ENCODE measurements at places on chromosomes 4 and X.

- no peak for DNase-seq
Measured at GRCh38 chr4:153668647-153669046, 15.4 kb upstream of the TLR2 start.

GRCh38 chr4:137015426-137016409 lies 516.6 kb downstream of the PCDH18 start:
- no peak for DNase-seq

DNA sequence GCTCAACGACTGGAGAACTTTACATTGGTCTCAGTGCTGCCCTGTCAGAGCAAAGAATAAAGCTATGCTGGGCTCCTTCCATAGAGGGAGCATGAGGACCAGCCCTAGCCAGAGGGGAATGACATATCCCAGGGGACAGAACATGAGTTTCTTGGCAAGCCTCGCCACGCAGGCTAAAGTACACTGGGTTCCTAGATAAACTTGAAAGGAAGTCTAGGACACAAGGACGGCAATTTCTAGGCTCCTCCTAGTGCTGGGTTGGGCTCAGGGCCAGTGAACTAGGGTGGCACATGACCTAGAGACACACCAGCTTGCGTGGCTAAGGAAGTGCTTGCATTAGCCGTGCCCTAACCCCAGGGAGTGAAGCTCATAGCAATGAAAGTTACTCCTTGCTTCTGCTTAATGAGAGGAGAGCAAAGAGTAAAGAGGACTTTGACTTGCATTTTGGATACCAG lies 141.0 kb downstream of the MAB21L2 start:
- no peak for DNase-seq

GRCh38 chr4:38819569-38819968 lies 15.0 kb upstream of the TLR1 start:
- no peak for DNase-seq

DNA sequence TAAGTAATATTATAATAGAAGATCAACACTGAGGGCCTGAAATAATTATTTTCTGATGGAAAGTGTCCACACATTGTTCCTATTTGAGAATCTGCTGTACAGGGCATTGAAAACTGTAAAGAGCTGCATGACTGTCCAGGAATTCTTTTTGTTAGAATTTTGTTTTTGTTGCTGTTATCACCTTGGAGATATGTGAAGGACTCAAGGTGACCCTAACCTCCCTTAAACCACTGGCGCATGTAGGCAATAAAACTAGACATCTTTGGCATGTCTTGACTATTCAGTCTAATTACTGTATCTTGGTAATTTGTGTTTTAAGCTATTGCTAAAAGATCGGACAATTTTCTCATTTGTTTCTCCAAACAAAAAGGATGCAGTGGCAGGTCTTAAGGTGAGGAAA lies 55.5 kb upstream of the SMIM10 start:
- no peak for DNase-seq

GRCh38 chr4:78627046-78627965 lies 75.7 kb downstream of the ANXA3 start:
- no peak for DNase-seq

DNA sequence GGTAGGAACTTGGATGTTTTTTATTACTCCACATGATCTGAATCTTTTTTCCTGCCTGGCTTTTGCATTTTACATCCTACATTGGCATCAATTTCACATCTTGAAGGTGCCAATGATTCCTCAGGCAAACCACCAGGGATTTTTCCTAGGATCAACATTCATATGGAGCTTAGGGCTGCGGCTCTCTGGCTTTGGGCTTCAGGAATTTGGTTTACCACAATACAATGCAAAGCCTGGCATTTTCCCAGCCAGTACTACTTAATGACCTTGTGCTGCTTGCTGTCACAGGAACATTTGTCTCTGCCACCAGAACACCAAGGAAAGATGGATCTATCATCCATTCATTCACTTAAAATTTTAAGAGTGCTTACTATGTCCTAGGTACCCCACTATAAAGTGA lies 180.7 kb downstream of the PDGFC start:
- no peak for DNase-seq

- DNase-seq, result no peak
Measured at GRCh38 chrX:69366183-69366582, 137.9 kb upstream of the NALF2 start.

- DNase-seq, result no peak
Measured at GRCh38 chrX:108412783-108413182, 25.4 kb downstream of the COL4A6 start.

DNA sequence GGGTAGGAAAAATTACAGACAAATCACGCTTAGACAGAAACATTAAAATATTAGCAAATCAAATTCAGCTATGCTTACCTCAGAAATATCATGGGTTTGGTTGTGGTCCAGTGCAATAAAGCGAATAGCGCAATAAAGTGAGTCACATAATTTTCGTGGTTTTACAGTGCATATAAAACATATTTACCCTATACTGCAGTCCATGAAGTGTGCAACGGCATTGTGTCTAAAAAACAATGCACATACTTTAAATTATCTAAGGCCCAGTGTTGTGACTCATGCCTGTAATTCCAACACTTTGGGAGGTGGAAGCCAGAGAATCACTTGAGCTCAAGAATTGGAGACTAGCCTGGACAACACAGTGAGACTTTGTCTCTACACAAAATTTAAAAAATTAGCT lies 195.7 kb upstream of the IL1RAPL1 start:
- DNase-seq, result no peak

DNA sequence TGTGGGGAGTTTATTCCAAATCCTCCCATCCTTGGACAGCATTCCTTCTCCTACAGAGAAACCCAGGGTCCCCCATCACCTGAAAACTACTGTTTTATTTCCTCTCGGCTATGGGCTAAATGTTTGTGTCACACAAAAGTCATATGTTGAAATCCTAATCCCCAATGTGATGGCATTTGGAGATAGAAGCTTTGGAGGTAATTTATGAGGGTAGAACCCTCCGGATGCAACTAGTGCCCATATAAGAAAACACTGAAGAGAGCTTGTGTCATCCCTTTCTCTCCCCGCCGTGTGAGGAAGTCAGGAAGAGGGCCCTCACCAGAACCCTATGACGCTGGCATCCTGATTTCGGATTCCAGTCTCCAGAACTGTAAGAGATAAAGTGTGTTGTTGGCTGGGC lies 127.8 kb upstream of the NOCT start:
- DNase-seq, result no peak

GRCh38 chrX:72037601-72038000 lies 94.1 kb downstream of the RTL5 start:
- DNase-seq, result no peak

DNA sequence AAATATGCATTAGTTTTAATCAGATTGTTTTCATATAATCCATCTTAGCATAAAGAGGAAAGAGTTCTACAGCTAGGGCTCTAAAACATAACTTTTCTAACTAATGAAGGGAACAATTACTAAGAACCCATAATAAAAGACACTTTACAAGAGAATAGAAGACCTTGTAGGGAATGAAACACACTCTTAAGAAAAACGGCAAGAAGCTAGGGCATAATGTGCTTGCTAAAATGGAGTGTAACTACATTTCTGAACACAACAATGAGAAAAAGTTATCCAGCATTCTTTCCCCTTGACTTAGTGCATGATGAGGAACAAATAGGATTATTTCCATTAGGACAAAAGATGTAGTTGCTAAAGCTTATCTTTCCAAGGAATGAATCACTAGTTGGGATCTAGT lies 54.6 kb downstream of the ARHGAP6 start:
- DNase-seq, result no peak

GRCh38 chr4:168849997-168850396 lies 160.1 kb downstream of the CBR4 start:
- DNase-seq, result no peak

DNA sequence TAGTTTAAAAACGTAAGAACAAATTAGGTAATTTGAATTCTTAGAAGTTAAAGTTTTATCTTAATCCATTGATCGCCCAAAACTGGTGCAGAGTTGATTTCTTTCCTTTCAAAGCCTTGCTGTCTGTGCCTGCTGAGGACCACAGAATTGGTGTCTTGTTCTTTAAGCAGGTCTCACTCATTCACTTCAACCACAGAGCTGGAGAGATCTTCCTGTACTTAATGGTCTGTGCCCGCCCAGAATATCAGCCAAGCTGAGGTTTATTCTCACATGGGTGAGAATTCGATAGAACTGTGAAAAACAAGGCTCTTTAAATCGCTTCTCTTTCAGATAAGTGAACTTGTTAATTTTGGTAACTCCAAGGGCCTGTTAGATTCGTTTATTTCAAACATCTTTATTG lies 31.6 kb downstream of the DCUN1D4 start:
- no peak for DNase-seq

GRCh38 chrX:41796577-41796976 lies 72.6 kb downstream of the GPR82 start:
- no peak for DNase-seq

DNA sequence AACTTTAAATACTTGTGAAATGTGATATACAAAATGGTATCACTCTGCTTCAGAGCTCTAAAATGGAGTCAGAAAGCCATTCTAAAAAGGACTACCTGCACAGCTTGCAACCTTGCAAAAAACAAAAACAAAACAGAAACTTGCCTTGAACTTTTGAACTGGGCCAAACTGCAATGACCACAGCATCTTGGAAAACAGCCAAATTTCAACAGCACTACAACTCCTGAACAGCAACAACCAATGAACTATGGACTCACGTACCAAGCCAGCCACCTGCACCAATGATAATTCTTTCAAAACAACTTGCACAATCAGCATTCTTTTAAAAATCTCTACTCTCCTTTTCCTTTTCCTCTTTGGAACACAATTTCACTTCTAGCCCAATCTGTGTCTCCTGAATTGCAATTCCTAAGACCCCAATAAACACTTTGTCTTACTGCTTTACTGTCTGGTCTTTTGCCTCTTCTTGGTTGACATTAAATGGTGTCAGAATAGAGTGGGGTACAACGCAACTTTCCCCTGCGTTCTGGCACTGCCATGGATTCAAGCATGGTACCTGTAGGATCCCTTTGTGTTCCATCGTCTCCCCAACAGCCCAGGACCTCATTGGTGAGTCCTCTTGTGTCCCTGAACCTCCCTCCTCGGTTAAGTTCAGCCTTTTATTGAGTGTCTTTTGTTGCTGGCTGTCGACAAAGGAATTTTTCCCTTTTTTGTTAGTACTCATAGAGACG lies 35.7 kb upstream of the FMR1 start:
- no peak for DNase-seq

- peak; percentile 48 for DNase-seq
Measured at GRCh38 chr4:102817021-102817605, 10.2 kb downstream of the UBE2D3 start.

DNA sequence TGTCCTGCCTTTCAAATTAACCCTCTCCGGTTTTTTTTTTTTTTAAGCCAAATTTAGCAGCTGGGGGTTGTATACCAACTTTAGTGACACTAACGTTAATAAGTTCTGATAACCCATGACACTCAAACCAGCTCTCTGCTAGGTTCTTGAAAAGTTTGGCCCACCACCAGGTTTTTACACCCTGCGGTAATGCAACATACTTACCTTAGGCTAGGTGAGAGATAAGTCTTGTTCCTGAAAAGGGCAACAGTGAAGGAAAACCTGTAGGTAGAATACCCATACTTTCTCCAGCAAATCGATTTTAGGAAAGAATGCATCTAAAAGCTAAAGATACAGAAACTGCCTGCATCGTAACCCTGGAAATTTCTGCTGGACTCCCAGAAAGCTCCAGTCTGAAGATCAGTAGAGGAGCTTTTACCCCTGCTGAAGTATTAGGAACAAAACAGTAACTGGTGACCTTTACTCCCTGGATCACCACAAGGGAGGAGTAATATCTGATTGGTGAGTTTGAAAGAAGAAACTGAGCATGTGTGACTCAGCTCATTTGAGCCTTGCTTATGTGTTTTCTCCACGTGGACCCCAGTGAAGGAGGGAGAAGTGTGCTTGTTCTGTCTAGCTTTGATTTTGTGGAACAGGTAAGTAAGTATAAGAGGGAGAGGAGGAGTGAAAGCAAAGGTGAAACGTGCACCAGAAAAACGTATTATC lies 34.4 kb upstream of the COX18 start:
- DNase-seq, result no peak

GRCh38 chr4:184345573-184345922 lies 127.9 kb upstream of the ENPP6 start:
- no peak for DNase-seq

GRCh38 chrX:28910487-28910886 lies 323.2 kb downstream of the IL1RAPL1 start:
- no peak for DNase-seq

DNA sequence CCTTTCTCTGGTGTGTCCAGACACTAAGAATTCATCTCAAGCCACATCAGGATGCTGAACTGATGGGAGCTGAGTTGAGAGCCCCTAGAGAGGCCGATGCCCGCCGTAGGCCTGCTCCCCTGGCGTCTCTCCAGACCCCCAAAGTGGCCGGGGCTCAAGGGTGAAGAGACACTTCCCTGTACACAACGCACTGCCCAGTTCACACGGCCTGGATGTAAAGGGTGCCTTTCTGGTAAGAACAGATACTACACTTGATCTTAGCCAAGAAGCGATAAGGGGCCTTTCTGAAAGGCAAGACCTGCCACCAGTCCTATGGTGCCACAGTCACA lies 5.1 kb upstream of the TREX2 start:
- DNase-seq, result no peak

- DNase-seq, result no peak
Measured at GRCh38 chrX:153517423-153517822, at the start of gene ATP2B3. TSS of gene ATP2B3 (plus strand) at chrX:153517642. CDS start at chrX:153536248, 18,606 bp downstream.

- DNase-seq, result no peak
Measured at GRCh38 chr4:109389369-109390114, 44.1 kb upstream of the SEC24B start.

- no peak for DNase-seq
Measured at GRCh38 chrX:71475785-71476540, 56.9 kb upstream of the OGT start.

GRCh38 chr4:74919783-74920182 lies 13.1 kb upstream of the PARM1 start:
- no peak for DNase-seq

- DNase-seq, result no peak
Measured at GRCh38 chr4:129144755-129145206, 48.8 kb downstream of the C4orf33 start.

- DNase-seq, result no peak
Measured at GRCh38 chrX:28787206-28787605, 200.0 kb downstream of the IL1RAPL1 start.

DNA sequence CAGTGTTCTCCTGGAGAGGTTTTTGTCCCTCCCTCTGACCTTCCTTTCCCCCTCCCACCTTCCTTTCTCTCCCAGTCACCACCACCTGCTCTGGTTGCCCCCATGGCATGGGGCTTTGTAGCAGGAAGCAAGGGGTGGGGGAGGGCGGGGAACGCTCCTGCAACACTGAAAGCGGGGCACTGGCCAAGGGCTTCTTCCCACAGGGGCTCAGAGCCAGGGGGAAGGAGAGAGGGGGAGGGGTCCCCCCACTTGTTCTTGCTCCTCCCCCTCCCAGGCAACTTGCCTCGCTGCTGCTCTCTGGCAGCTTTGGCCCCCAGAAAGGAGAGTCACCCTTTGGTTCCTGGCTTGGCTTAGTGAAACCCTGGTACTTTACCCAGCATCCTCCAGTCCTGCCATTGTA lies 48.4 kb downstream of the BCORL1 start:
- no peak for DNase-seq

DNA sequence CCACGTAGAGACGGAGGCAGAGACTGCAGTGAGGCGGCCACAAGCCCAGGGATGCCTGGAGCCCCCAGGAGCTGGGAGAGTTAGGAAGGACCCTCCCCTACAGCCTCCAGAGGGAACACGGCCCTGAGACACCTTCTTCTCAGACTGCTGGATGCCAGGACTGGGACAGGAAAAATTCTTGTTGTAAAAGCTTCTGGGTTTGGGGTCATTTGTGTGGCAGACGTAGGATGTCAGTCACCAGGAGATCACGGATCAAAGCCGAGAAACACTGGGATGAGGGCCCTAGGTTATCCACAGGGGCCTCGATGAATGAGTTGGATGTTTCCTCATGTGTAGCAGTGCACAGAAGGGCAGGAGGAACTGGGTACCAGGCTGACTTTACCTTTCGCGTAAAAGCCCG lies 163.7 kb downstream of the SHOX start:
- no peak for DNase-seq

Data from NCI-H187 treated with DMSO at 0.1 percent for 48 hours (cell line).